ENCODE measurements at places on chromosomes 5 and 9. TPM values are rescaled to one million over a fixed set of nuclear protein-coding genes. Genes with fewer than 3 reads are reported as not detected.

The IL7R gene
- not detected for total RNA-seq

DNA sequence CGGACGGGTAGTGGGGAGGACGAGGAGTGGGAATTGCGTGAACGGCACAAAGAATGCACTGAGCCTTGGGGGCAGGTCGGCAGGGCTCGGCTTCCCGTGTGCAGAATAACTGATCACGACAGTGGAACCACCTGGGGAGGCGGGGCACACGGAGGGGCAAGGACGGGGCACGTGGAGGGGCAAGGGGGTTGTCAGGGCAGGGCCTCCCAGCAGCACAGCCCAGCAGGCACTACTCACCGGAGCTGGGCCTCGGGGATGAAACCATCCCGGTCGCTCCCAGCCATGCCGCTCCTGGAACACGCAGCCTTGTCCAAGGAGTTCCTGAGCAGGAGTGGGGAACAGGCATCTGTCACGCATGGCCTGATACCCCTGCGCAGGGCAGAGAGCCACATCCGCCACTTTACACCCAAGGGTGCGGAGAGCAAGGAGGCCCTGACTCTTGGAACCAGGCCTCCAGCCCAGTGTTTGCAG, 33.4 kb downstream of the SARDH start:
- H3K4me1 ChIP-seq, result peaks cover 12% of the 10 kb centered on the region
- no peak overlapping the region for H3K4me3 ChIP-seq
- no peaks in the 10 kb centered on the region for H3K36me3 ChIP-seq
- H3K27me3 ChIP-seq, result no peaks in the 10 kb centered on the region
- DNase-seq, result no peak
- H3K27ac ChIP-seq, result no peak overlapping the region

DNA sequence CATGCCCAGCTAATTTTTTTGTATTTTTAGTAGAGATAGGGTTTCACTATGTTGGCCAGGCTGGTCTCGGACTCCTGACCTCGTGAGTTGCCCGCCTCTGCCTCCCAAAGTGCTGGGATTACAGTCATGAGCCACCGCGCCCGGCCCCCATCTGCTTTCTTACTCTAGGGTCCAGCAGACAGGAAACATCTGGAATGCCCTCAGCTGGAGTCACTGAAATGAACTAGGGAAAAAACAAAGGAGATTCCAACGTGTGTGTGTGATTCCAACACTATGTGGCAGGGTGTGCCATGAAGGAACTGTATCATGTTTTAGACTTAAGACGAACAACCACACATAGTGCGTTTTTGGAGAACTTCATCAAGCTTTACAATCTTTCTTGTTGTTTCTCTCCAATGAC, 540.1 kb upstream of the DAP start:
- H3K36me3 ChIP-seq, result no peaks in the 10 kb centered on the region
- H3K4me3 ChIP-seq, result no peak overlapping the region
- no peaks in the 10 kb centered on the region for H3K27me3 ChIP-seq
- H3K4me1 ChIP-seq, result no peaks in the 10 kb centered on the region
- H3K27ac ChIP-seq, result no peak overlapping the region

- no peaks in the 10 kb centered on the region for H3K27me3 ChIP-seq
- H3K4me1 ChIP-seq, result no peaks in the 10 kb centered on the region
- H3K36me3 ChIP-seq, result no peaks in the 10 kb centered on the region
- no peak overlapping the region for H3K4me3 ChIP-seq
- no peak overlapping the region for H3K27ac ChIP-seq
- no peak for DNase-seq
Measured at GRCh38 chr9:123525424-123525823, 169.4 kb downstream of the CRB2 start.

DNA sequence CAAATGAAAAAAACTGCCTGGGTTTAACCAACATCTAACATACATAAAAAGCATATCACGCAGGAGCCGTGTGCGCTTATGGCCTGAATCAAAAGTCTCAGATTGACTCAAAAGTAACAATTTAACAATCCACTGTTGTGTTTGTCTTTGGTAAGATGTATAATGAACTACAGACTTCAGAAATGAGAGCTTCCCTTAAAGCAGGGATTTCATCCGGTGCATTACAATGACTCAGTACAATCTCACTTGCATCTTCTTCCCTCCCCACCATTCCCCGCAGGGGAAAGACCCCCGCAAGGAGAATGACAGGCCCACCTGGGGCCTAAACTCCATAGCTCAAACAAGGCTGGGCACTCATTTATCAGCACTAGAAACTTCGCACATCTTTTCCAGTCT, 1.4 kb downstream of the ZFR start:
- H3K27me3 ChIP-seq, result peaks cover 20% of the 10 kb centered on the region
- H3K4me1 ChIP-seq, result peaks cover 14% of the 10 kb centered on the region
- peak overlapping the region; percentile 96 for H3K4me3 ChIP-seq
- peaks cover 4% of the 10 kb centered on the region for H3K36me3 ChIP-seq
- no peak for DNase-seq

GRCh38 chr5:13957032-13957645, 12.7 kb upstream of the DNAH5 start:
- H3K4me1 ChIP-seq, result no peaks in the 10 kb centered on the region
- no peaks in the 10 kb centered on the region for H3K27me3 ChIP-seq
- H3K4me3 ChIP-seq, result no peak overlapping the region
- no peak overlapping the region for H3K27ac ChIP-seq

DNA sequence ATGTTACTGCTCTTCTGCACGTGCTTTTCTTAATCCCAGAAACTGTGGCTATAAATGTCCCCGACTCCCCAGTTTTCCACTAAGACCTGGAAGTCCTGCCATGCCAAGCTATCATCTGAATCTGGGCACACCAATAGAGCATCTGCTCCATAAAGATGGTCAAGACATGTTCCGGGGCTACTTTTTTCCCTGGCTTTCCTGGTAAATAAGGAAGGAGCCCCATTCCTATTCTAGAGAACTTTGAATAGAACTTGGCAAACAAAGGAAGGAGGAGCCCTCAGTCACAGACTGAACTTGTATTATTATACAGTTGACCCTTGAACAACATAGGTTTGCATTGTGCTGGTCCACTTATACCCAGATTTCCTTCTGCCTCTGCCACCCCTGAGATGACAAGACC, 182.9 kb downstream of the CCDC192 start:
- H3K27me3 ChIP-seq, result no peaks in the 10 kb centered on the region
- no peaks in the 10 kb centered on the region for H3K36me3 ChIP-seq
- DNase-seq, result no peak
- no peaks in the 10 kb centered on the region for H3K4me1 ChIP-seq
- H3K27ac ChIP-seq, result no peak overlapping the region

DNA sequence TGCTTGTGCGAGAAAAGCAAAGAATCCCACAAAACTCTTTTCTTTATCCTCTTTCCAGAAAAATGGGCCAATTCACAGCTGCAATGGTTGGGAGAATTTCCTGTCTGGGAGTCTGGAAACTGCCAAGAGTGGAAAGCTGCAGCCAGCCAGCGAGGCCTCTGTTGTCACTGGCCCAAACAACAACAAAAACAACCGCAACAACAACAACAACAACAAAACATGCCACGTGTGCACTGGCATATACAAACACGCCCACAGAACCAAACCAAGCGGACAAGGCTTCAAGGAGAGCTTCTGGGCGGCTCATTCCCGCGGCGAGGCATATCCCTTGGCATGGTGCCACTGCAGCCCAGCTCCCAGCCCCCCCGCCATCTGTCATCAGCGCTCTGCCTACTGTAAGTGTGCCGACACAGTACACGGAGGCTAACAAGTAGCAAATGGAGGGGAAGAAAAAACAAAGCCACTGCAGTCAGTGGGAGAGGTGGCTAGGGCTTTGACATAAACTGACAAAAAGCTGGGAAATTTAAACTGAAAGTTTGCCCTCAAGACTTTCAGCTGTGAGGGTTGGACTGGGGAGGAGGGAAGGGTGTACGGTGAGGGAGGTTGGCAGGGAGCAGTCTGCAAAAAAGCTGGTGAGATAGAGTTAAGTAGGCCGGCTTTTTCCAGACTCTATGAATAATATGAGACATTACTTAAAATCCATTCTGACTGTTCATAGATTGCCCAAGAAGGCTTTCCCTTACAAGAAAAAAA, 165.0 kb upstream of the ZNF462 start:
- H3K27ac ChIP-seq, result no peak overlapping the region
- H3K36me3 ChIP-seq, result no peaks in the 10 kb centered on the region
- no peak overlapping the region for H3K4me3 ChIP-seq
- H3K4me1 ChIP-seq, result no peaks in the 10 kb centered on the region
- DNase-seq, result no peak

- H3K4me3 ChIP-seq, result no peak overlapping the region
- DNase-seq, result no peak
- no peak overlapping the region for H3K27ac ChIP-seq
- H3K4me1 ChIP-seq, result no peaks in the 10 kb centered on the region
- no peaks in the 10 kb centered on the region for H3K36me3 ChIP-seq
Measured at GRCh38 chr5:40627706-40628105, 52.0 kb upstream of the PTGER4 start.

DNA sequence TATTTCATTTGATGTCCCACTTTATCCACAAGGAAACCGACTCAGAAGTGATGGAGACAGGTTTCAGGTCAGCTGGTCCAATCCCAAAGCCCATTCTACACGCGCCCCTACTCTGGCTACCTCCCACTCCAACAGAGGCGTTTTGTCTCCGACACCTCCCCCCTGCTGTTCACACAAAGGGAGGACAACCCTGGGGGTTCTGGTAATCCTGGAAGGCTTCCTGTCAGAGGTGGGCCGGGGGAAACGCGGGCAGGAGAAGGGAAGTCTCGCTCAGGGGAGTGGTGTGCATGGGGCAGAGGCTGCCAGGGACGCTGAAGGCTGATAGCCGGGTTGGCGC, 39.7 kb upstream of the GABRP start:
- no peak overlapping the region for H3K27ac ChIP-seq
- no peak for DNase-seq
- H3K27me3 ChIP-seq, result peaks cover 27% of the 10 kb centered on the region

DNA sequence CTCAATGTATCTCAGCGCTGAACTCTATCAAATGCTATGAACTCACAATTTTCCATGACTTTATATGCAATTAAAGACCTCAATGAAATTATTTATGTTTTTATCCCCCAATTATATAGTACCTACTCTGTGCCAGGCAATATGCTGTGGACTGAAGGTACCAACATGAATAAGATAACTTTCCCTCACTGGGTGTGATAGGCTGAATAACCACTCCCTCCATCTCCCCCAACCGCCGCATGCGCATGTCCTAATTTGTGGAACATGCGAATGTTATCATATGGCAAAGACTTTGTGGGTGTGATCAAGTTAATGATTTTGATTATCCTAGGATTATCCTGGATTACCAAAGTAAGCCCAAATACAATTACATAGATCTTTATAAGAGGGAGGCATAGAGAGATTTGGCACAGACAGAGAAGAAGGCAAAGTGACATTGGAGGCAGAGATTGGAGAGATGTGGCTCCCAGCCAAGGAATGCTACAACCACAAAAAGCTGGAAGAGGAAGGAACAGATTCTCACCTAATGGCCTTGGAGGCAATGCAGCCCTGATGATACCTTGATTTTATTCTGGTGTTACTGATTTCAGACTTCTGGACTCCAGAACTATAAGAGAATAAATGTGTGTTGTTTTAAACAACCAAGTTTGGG, 149.1 kb upstream of the VCAN start:
- H3K36me3 ChIP-seq, result no peaks in the 10 kb centered on the region
- H3K27ac ChIP-seq, result no peak overlapping the region
- DNase-seq, result no peak
- no peaks in the 10 kb centered on the region for H3K4me1 ChIP-seq
- H3K27me3 ChIP-seq, result no peaks in the 10 kb centered on the region

- H3K27me3 ChIP-seq, result no peaks in the 10 kb centered on the region
- H3K27ac ChIP-seq, result no peak overlapping the region
- no peak for DNase-seq
Measured at GRCh38 chr5:96924016-96924443, 11.8 kb upstream of the LNPEP start.

All from neural progenitor cell (in vitro differentiated cells).